ENCODE measurements at places on chromosomes 7 and 10.

- peak overlapping the region; percentile 97 for H3K27ac ChIP-seq
- no peak for DNase-seq
- H3K4me1 ChIP-seq: peaks cover 3% of the 10 kb centered on the region
- no peaks in the 10 kb centered on the region for H3K36me3 ChIP-seq
- H3K27me3 ChIP-seq: no peaks in the 10 kb centered on the region
- H3K4me3 ChIP-seq: peak overlapping the region; percentile 79
Measured at GRCh38 chr10:88991899-88992320, 1.3 kb downstream of the FAS start.

- peaks cover 7% of the 10 kb centered on the region for H3K27me3 ChIP-seq
- H3K27ac ChIP-seq: peak within 1 kb of the TSS; percentile 80
- H3K4me1 ChIP-seq: peaks cover 31% of the 10 kb centered on the region
- peak; percentile 83 for DNase-seq
- H3K36me3 ChIP-seq: no peaks in the 10 kb centered on the region
- H3K4me3 ChIP-seq: peak within 1 kb of the TSS; percentile 68
Measured at GRCh38 chr7:22356701-22357310, at the start of gene RAPGEF5. Gene RAPGEF5 (minus strand): TSS chr7:22357154. CDS start chr7:22357060, 94 bp downstream.

DNA sequence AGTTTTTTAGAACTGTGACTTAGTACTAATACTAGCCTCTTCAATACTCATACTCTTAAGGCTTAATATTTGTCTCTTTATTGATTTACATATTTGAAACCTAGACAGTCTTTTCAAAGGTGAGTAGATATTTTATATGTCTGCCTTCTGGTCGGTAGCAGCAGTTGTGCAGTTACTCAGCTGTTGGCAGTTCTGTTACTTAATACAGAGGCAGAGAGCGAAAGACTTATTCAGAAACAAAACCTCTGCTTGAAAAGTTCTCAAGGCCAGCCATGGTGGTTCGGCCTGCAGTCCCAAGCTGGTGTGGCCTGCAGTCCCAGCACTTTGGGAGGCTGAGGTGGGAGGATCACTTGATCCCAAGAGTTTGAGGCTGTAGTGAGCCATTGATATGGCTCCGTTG lies 84.2 kb downstream of the AUTS2 start:
- H3K27me3 ChIP-seq: no peaks in the 10 kb centered on the region
- no peak overlapping the region for H3K4me3 ChIP-seq
- no peaks in the 10 kb centered on the region for H3K36me3 ChIP-seq
- DNase-seq: no peak
- H3K27ac ChIP-seq: no peak overlapping the region

DNA sequence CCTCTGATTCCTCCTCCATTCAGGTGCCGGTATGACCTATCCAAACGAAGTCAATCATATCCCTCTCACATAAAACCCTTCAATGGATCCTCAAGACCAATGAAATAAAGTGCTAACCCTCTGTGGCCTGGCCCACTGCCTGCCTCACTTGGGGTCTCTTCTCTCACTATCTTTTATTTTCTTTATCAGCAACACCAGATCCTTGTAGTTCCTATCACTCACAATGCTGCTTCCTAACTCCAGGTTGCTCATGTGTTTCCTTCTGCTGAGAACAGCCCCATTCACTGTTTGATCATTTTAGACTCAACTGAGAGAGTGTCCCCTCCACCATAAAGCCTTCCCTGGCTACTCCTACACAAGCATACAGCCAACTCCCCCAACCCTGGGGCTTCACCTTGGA lies 180.6 kb downstream of the DOCK4 start:
- no peaks in the 10 kb centered on the region for H3K36me3 ChIP-seq
- no peaks in the 10 kb centered on the region for H3K27me3 ChIP-seq
- no peaks in the 10 kb centered on the region for H3K4me1 ChIP-seq

- H3K27ac ChIP-seq: no peak within 1 kb of the TSS
- H3K4me3 ChIP-seq: peak within 1 kb of the TSS; percentile 61
- H3K27me3 ChIP-seq: peaks cover 6% of the 10 kb centered on the region
- H3K4me1 ChIP-seq: no peaks in the 10 kb centered on the region
- H3K36me3 ChIP-seq: no peaks in the 10 kb centered on the region
Measured at GRCh38 chr7:94655848-94656657, at the start of gene SGCE. Gene SGCE (minus strand): TSS chr7:94656133. CDS start chr7:94656098, 35 bp downstream.

- H3K27me3 ChIP-seq: no peaks in the 10 kb centered on the region
- no peaks in the 10 kb centered on the region for H3K4me1 ChIP-seq
- H3K36me3 ChIP-seq: no peaks in the 10 kb centered on the region
- H3K27ac ChIP-seq: no peak overlapping the region
- H3K4me3 ChIP-seq: no peak overlapping the region
- no peak for DNase-seq
Measured at GRCh38 chr7:84712374-84713121, 474.3 kb downstream of the SEMA3D start.

- no peaks in the 10 kb centered on the region for H3K4me1 ChIP-seq
- no peaks in the 10 kb centered on the region for H3K36me3 ChIP-seq
- no peak overlapping the region for H3K27ac ChIP-seq
- no peak for DNase-seq
- H3K27me3 ChIP-seq: no peaks in the 10 kb centered on the region
Measured at GRCh38 chr7:24659505-24659904, 86.3 kb downstream of the PALS2 start.

- no peak for DNase-seq
- H3K27me3 ChIP-seq: no peaks in the 10 kb centered on the region
- H3K4me1 ChIP-seq: no peaks in the 10 kb centered on the region
- H3K36me3 ChIP-seq: peaks cover 3% of the 10 kb centered on the region
Measured at GRCh38 chr7:5629941-5630340, 151.5 kb downstream of the RNF216 start.

- no peaks in the 10 kb centered on the region for H3K36me3 ChIP-seq
- peak; percentile 70 for DNase-seq
- H3K4me3 ChIP-seq: peak overlapping the region; percentile 84
Measured at GRCh38 chr7:95398155-95398940, 2.2 kb upstream of the PON3 start.

DNA sequence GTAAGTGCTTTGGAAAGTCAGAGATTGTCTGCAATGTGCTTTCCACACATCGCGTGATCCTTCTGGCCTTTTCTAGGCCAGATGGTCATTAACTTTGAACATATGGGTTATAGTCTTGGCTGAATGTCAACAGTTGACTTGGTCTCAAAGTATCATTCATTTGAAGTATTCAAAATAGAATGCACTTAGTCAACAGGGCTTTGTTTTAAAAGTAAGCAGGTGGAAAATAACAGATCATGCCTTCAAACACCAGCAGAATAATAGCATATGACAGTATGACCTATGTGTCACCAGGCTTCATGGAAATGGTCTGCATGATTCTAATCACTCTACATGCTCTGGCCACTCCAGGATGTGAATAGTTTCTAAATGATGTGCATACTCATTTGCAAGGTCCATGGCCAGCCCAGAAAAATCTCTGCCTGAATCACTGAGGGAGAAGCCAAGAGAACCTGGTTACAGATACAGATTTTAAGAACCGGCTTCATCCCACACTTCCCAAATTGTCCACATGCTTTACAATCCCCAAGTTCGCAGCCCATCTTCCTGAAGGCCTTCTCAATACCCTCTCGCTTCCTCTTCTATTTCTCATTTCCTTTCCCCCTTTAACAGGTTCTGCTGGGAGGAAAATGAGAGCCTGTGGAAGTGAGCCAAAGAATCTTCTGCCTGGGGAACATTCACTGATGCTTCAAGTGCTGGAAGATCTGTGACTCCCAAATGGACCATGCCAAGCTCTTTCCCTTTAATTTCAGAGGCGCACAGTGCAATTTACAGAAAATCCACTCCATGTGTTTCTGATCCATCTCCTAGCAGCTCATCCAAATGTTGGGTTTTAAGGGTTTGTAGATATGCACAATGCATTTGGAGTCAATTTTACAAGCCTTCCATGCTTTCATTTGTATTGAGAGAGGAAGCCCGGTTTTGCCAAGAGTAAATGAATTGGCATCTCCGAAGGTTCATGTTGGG lies 122.8 kb upstream of the GDF10 start:
- H3K4me3 ChIP-seq: no peak overlapping the region
- H3K4me1 ChIP-seq: no peaks in the 10 kb centered on the region
- no peak overlapping the region for H3K27ac ChIP-seq
- no peaks in the 10 kb centered on the region for H3K36me3 ChIP-seq
- no peaks in the 10 kb centered on the region for H3K27me3 ChIP-seq

DNA sequence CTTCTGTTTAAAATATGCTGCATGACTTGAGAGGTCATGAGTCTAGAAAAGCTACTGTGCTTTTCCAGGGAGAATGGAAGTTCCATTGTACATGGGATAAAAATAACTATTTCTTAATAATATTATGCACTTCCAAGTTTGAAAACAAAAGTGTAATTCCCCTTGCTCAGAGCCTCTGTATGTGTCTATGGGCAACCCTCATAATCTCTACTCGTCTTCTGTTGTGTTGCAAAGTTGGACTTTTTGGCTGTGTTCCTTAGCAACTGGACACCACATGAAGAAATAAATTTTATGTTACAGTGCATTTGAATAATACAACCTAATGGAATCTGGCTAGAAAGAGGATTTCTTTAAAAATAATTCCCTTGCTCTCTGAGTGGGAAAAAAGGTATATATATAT lies 242.6 kb downstream of the TWIST1 start:
- H3K4me1 ChIP-seq: no peaks in the 10 kb centered on the region
- no peak for DNase-seq
- no peaks in the 10 kb centered on the region for H3K27me3 ChIP-seq
- no peaks in the 10 kb centered on the region for H3K36me3 ChIP-seq
- H3K4me3 ChIP-seq: no peak overlapping the region

DNA sequence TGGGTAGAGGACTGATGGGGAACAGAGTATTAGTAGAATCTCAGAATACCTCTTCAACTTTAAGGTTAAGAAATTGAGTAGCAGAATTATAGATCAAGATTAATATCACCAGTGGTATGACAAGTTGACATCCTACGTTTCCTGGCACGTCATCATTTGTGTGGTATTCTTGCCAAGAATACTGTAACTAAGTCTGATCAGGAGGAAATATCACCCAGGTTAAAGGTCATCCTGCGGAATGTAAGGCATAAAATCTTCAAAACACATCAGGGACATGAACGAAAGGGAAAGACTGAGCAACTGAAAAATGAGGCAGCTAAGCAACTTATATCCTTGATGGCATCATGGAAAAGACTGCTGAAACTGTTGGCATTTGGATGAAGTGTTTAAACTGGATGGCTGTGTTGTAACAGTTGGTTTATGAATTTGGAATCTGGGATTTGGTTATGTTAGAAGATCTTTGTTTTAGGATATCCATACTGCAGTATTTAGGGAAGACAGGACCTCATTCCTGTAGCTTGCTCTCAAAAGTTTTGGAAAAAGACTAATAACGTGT lies 86.1 kb downstream of the TRIM24 start:
- H3K4me3 ChIP-seq: no peak overlapping the region
- DNase-seq: no peak
- H3K36me3 ChIP-seq: peaks cover 19% of the 10 kb centered on the region
- H3K27ac ChIP-seq: no peak overlapping the region
- no peaks in the 10 kb centered on the region for H3K4me1 ChIP-seq

DNA sequence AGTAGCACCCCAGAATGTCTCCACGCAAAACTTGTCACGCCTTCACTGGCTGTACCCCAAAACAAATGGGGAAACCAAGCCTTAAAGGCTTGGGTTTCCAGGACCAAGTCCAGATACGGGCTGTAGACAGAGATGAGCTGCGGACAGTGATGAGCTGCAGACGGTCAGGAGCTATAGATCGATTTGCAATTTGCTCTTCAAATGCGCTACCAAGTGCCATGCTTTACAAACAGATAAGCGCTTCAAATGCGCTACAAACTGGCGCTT lies 658 bp upstream of the SGCE start:
- no peak for DNase-seq
- peaks cover 1% of the 10 kb centered on the region for H3K4me1 ChIP-seq
- peak overlapping the region; percentile 61 for H3K4me3 ChIP-seq
- no peaks in the 10 kb centered on the region for H3K36me3 ChIP-seq

DNA sequence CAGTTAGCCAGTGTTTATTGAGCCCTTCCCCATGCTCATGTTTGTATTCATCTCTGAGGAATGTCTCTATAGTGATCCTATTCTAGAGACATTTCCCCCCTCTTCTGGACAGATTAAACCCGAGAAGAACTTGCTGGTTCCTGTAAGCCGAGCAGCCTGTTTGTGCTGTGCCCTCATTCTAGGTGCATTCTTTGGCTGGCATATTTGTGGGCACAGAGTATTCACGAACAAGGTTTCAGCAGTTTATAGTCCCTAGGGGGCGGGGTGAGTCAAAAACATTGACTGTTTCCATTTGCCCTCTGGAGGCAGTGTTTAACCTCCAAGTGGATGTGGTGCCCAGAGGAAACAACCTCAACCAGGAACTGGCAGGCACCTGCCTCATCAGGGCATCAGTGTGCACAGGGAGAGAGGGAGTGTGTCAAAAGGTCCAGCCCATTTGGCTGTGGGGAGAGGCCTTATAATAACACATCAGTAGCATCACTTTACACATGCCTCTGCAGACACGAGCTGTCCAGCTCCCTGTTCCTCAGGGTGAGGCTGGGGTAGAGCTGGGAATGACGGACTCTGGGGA lies 273.3 kb upstream of the LRGUK start:
- no peak overlapping the region for H3K27ac ChIP-seq
- H3K27me3 ChIP-seq: no peaks in the 10 kb centered on the region
- H3K36me3 ChIP-seq: peaks cover 9% of the 10 kb centered on the region
- H3K4me1 ChIP-seq: no peaks in the 10 kb centered on the region

GRCh38 chr10:80661526-80661925 lies 123.8 kb downstream of the SH2D4B start:
- H3K27me3 ChIP-seq: no peaks in the 10 kb centered on the region
- H3K27ac ChIP-seq: no peak overlapping the region
- no peaks in the 10 kb centered on the region for H3K36me3 ChIP-seq
- H3K4me1 ChIP-seq: no peaks in the 10 kb centered on the region
